Activated CD4-positive, alpha-beta memory T cell treated with anti-CD3 and anti-CD28 coated beads for 36 hours (primary cell): ENCODE measurements at places on chromosomes 2 and 18. TPM values are rescaled to one million over a fixed set of nuclear protein-coding genes. Genes with fewer than 3 reads are reported as not detected.

- peak; percentile 57 for DNase-seq
- peaks cover 85% of the 10 kb centered on the region for H3K4me1 ChIP-seq
- no peaks in the 10 kb centered on the region for H3K27me3 ChIP-seq
- no peak overlapping the region for H3K4me3 ChIP-seq
These were observed 73.2 kb downstream of the MBP start for GRCh38 chr18:77059294-77059916.

- DNase-seq: no peak
- peaks cover 14% of the 10 kb centered on the region for H3K4me1 ChIP-seq
- peaks cover 69% of the 10 kb centered on the region for H3K27me3 ChIP-seq
- no peaks in the 10 kb centered on the region for H3K36me3 ChIP-seq
- H3K27ac ChIP-seq: no peak overlapping the region
These were observed 1.8 kb downstream of the CDK5R2 start for GRCh38 chr2:218961229-218961628.

The MYO3B gene
- total RNA-seq: 0.48 TPM

DNA sequence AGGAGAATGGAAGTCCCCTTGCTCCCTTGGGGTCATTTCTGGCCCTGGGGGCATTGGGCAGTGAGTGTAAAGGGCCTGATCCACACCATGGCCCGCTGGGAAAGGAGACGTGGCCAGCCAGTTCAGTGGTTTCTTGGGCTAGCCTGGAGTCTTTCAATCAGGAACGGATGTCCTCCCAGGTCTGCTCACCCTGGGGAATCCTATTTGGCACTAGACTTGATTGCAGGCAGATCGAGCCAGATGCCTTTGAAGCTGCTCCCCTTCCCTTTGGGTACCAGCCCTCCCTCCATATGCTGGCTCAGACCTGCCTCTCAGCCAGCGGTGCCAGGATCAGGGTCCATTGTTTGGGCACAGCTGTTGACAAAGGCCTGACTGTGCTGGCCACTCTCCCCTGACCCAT, 11.0 kb downstream of the FBLN7 start:
- H3K36me3 ChIP-seq: no peaks in the 10 kb centered on the region
- H3K27ac ChIP-seq: no peak overlapping the region
- no peak overlapping the region for H3K4me3 ChIP-seq
- peaks cover 14% of the 10 kb centered on the region for H3K4me1 ChIP-seq
